ENCODE measurements at places on chromosomes 7 and 10.
A peak's percentile ranks its signal among the peaks of the same experiment; 100 is the strongest.

DNA sequence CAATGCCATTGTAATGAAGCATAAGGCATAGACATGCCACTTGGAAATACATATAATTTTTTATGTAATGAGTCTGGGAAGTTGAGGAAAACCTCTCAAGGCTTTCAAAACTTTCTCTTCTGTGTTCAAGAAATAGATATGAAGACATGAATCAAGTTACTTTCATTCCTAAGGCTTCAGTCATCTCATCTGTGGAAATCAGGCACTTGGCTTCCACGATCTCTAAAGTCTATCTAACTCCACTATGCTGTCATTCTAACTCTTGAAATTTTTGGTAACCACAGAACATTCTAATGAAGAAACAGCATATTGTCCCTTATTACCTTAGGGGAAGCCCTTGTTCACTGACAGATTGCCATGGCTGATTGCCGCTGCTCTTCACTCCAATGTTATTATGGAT is 242.6 kb downstream of the CNTNAP2 start:
- DNase-seq = no peak

DNA sequence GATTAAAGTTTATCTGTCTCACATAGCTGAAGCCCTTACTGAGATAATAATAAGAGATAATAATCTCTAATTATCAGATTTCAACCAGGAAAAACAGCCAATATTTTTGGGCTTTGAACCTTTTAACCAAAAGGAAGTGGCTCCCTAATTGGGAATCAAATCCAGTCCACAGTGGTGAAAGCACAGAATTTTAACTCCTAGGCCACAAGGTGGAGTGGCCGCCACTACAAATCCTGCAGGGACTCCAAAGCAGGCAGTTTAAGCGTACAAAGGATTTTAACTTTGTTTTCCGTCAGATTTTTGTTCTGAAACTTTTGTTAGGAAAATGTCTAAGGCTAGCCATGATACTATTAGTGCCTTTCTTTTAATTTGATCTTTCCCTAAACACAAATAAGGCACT is 99.6 kb upstream of the CCNY start:
- DNase-seq = no peak

- no peak for DNase-seq
Observed at GRCh38 chr10:27720529-27720928, 25.1 kb downstream of the MKX start.

GRCh38 chr7:71752171-71752935 is 620.4 kb downstream of the GALNT17 start:
- no peak for DNase-seq

GRCh38 chr10:88281592-88282347 is 301.3 kb downstream of the RNLS start:
- DNase-seq = no peak

- DNase-seq = peak; percentile 90
Observed at GRCh38 chr10:80460399-80461207, 6.5 kb downstream of the TSPAN14 start.

- no peak for DNase-seq
Observed at GRCh38 chr7:133837224-133837623, 289.9 kb upstream of the LRGUK start.

DNA sequence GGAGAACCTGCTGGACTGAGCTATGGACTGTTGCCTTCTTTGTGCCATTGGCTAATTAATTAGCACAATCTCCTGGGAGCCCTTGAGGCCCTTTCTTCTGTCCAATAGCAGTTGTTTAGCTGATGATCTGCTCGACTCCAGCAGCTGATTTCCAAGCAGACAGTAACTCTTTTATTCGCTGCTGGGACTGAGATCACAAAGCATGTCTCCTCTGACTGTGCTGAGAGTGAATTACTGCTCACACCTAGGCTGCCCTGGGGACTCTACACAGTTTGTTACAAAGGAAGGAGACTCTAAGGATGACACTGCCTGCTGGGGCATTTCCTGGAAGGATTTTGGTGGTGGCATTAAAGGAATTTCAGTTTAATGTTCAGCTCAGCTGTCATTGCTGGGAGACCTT is 31.4 kb downstream of the CASP7 start:
- no peak for DNase-seq

- DNase-seq = no peak
Observed at GRCh38 chr7:70585071-70585470, 546.9 kb upstream of the GALNT17 start.

DNA sequence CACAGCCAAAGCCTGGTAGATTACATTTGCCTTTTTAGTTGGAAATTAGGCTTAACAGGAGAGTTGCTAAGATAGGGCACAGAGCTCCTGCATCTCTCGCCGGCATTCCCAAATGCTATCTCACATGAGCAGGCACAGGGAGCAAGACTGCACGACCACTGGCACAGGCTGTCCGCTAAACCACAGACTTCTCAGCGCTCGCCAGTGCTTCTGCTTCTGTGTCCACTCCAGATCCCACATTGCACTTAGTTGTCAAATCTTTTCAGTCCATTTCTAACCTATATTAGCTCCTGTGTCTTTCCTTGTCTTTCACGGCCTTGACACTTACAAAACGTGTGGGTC is 138.9 kb downstream of the EGFR start:
- no peak for DNase-seq

DNA sequence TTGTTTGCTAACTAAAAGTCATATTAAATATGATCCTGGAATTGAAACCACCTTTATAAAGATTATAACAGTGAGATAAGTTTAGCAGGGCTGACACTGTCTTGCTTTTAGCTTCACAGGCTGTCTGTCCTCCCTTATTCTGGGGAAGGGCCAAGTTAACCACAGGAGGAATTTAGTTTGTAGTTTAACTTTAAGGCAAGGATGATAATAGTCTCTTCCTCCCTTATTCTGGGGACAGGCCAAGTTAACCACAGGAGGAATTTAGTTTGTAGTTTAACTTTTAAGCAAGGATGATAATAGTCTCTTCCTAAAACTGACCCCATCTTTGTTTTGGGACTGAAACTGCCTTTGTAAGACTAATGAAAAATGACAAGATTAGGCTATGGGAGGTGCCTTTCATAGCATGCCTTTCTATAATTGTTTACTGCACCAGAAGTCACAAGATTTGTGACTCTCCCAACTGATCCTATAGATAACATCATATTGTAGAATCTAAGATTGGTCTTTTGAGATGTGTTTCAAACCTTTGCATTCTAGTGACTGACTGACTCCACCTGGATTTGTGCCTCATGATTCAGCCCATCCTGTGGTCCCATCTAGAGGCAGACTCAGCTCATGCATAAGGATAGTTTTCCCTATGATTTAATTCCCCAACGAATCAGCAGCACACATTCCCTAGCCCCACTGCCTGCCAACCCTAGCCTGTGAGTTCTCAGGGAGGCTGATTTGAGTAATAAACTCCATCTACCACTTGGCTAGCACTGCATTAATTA is 212.0 kb downstream of the MAGI2 start:
- DNase-seq = no peak

- DNase-seq = no peak
Observed at GRCh38 chr7:77734659-77735421, 38.6 kb downstream of the RSBN1L start.

DNA sequence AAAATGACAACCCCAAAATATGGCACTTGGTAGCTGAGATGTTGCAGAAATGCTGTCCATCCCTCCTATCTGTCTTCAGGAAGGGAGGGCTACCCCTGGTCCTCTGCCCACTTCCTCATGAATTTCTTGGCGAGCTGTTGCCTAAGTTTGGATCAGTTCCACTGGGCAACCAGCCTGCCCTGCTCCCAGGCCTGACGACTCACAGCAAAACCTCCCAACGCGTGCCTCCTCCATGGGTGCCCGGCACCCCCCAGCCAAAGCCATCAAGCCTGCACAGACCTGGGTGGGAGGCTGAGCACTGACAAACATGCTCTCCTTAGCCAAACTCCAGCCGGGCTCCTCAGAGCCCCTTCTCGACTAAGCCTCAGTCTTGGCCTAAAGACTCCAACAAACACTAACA is 8.9 kb downstream of the VSTM4 start:
- DNase-seq = no peak

- DNase-seq = no peak
Observed at GRCh38 chr10:7945469-7946187, 108.9 kb upstream of the GATA3 start.

DNA sequence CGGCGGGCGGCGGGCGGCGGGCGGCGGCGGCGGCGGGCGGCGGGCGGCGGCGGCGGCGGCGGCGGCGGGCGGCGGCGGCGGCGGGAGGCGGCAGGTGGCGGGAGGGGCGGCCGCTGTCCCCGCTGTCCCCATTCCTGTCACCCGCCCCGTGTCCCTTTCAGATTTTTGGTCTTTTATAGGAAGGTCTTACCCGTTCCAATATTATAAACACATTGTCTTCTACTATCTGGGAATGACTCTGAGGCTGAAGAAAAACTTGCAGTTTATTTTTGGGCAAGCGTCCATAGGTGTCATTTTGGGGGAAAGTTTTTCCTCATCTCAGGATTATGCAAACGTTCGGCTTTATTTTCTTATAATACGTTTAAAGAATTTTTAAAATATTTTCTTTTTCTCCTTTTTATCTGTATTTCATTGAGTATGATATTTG is 578 bp downstream of the ZNF713 start:
- no peak for DNase-seq

- no peak for DNase-seq
Observed at GRCh38 chr10:124066126-124066700, 27.2 kb downstream of the CHST15 start.

DNA sequence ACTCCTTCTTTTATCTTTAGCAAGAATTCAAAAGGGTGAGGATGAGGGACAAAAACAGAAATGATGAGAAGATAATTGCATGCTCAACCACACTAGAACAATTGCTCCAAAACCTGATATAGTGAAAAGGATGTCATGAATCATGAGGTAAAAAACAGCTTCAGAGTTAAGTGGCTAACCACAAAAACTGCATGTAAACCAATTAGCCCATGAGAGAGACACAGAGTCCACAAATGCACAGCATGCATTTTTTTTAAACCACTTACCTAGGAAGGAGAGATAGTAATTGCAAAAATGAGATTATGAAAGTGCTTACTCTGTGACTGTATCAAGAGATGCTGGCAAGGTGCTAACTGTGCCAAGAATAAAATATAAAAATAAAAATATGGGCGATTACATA is 132.9 kb downstream of the MBL2 start:
- DNase-seq = no peak

GRCh38 chr10:131177431-131178327 is 133.8 kb downstream of the TCERG1L start:
- no peak for DNase-seq

DNA sequence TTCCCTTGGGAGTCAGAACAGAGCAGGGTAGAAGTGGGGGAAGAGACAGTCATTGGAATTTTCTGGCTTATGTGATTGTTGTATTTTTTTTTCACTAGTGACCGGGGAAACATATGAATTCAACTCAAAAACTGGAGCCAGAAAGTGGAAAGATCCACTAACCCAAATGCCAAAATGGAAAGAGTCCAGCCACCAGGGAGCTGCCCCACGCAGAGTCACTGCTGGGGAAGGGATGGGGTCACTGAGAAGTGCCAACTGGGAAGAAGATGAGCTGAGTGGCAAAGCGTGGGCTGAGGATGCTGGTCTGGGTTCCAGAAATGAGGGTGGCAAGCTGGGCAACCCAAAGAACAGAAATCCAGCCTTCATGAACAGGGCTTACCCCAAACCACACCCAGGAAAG is 69.2 kb downstream of the CDHR3 start:
- no peak for DNase-seq

GRCh38 chr10:81219758-81220157 is 655.2 kb upstream of the NRG3 start:
- DNase-seq = no peak

DNA sequence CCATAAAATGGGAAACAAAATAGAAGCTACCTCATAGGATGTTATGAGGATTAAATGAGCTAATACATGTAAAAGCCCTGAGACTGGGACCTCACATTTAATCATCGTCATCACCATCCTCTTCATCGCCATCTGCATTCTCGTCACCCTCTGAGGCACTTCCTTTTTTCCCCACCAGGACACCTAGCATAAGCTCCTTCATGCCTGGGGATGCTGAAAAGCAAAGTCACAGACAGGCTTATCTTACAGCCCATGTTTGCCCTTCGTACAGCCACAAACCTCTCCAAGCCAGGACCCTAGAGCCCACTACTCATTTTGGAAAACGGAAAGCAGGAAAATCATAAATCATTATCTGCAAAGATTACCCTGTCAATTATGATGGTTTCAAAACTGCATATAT is 249.6 kb downstream of the GPAM start:
- DNase-seq = no peak

GRCh38 chr10:23412223-23412622 is 26.7 kb upstream of the OTUD1 start:
- DNase-seq = no peak

DNA sequence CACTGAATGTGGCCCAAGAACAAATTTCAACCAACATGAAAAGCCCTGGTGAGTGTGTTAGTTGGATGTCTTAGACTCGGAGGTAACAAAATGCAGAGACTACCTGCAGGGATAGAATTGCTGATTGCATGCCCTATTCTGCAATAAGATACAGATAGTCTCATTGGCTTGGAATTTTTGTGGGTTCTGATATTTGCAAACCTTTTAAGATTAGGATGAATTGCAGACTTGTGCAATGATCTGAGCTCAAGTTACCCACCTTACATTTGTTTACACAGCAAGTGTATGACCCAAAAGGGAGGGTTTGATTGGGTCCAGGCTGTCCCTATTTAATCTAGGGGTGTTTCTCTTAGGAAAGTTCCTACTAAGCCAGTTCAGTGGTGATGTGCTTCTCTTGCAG is 45.4 kb downstream of the GPR37 start:
- DNase-seq = no peak

- peak; percentile 11 for DNase-seq
Observed at GRCh38 chr10:101646364-101646763, 48.6 kb downstream of the FBXW4 start.

DNA sequence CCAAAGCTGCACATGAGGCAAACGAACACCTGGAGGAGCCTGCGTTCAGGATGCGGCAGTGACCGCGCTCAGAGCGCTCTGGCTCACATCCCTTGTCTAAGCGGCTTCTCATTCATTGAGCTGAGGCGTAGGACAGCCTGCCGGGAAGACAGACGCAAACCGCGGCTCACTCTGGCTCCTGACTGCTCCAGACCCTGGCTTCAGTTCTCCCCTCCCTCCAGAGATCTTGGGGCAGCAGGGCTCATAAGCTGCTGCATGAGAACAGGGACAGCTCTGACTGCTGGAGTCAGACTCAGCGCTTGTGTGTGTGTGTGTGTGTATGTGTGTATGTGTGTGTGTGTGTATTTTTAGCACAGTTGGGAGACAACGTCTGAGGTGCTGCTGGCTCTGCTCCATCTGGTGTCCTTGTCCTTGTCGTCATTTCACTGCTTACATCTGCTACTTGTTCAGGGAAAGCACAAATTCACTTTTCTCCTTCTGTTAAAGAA is 15.8 kb upstream of the LYZL2 start:
- DNase-seq = no peak

DNA sequence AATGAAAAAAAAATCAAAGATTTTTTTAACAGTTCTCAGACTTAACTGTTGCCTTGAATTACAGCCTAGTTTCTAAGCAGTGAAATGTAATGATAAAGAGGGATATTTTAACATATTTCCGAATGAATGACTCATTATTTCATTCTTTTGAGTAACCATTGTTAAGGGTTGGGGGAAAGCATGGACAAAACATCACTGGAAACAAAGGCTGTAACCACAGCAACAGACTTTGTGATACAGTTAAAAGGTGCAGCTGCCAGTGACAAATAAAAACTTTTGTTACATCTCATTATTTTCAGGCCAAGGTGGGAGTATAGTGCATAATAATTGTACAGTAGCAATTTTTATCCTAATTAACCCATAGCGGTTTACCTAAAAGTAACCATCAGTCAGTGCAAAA is 172.6 kb downstream of the LRRTM3 start:
- no peak for DNase-seq

- no peak for DNase-seq
Observed at GRCh38 chr7:131400681-131401176, 73.1 kb downstream of the MKLN1 start.

GRCh38 chr10:60490013-60490412 is 100.3 kb upstream of the ANK3 start:
- no peak for DNase-seq

All from RWPE2 (cell line).